ENCODE measurements at places on chromosomes 5 and 9.

DNA sequence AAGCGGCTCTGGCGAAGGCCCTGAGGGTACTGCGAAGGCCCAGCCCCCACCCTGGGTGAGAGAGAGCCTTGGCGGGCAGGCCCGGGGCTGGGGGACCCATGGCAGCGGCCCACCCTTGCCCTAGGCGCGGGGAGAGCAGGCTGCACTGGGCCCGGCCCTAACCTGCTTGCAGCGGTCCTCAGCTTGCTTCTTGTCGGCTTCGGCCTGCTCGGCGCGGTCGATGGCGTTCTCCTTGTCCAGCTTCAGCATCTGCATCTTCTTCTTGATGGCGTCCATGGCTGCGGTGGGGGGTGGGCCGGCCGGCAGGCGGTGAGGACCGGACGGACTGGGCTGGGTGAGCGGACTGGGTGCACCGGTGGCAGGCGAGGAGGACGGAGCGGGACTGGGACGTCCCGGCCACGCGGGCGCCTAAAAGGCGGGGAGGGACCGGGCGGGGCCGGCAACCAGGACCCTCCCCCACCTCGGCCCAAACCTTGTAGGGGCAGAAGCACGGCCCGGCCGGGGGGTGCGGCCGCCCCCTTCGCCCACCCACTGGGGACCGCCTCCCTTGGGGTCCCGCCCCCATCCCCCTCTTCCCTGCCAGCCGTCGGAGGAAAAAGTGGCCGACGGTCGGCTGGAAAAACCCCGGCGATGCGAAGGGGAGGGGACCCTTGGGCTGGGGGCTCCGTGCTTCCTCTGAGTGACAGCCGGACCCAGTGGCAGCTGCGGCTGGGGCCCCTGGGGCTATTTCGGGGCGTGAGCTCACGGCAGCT, at the start of gene TPM2:
Gene TPM2 (minus strand): TSS at position 384 of the 752 bp plus-strand sequence. CDS start 108 bp downstream, at position 276.
- DNase-seq = no peak

GRCh38 chr9:101162231-101162630, 133.7 kb downstream of the PLPPR1 start:
- DNase-seq = no peak

GRCh38 chr5:84249918-84250630, 134.6 kb downstream of the EDIL3 start:
- no peak for DNase-seq

GRCh38 chr9:33366979-33367480, 35.3 kb downstream of the AQP7 start:
- no peak for DNase-seq

GRCh38 chr5:151274666-151275065, 21.7 kb downstream of the GM2A start:
- no peak for DNase-seq

DNA sequence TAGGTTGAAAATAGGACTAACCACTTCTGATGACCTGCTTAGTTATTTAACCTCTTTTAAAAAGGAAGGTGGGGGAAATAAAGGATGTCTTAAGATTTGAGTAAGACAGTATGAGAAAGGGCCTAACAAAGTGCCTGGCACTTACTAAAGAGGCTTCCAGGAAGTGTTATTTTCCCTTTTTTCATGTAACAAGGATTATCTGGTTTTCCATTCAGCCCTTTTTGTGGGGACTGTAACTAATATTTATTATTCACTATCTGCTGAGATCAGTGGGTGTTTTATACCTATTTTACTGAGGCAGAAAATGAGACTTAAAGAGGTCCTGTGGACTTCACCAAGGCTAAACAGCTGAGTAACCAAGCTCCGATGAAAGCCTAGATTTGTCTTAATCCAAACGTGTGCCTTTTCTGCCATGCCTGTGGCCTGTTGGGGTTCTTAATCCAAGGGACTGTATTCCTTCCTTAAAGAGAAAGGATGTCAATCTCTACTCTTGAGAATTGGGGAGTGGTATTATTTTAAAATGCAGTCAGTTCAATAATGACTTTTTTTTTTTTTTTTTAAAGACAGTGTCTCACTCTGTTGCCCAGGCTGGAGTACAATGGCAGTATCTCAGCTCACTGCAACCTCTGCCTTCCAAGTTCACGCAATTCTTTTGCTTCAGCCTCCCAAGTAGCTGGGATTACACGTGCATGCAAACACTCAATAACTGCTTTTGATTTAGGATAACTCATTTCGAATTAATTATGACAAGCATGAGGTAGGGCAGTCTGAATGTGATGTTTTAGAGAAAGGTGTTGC, 6.5 kb downstream of the JMY start:
- no peak for DNase-seq

DNA sequence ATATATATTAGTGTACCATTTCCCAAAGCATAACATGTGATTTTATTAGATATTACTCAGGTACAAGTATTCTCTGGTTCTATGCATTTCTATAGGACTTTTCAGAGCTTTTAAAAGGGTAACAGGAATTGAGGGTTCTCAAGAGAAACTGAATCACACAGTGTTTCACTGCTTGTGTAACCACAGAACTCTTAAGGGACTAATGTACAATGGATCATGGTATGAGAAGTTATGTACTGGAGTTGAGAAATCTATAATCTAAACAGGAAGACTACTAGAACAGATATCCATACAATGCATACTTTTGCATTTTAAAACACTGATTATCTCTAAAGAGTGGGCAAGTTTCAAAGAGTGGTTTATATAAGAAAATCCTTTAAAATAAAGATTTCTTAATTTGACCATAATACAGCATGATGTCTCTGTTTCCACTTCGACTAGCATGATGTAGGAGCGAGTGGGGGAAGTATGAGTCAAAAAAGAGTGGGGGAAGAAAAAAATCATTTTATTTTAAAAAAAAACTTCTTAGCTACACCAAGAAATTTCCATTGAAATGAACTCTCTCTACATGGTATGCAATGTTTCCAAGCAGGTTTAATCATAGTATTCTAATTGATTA, 183.5 kb downstream of the RFX3 start:
- no peak for DNase-seq

DNA sequence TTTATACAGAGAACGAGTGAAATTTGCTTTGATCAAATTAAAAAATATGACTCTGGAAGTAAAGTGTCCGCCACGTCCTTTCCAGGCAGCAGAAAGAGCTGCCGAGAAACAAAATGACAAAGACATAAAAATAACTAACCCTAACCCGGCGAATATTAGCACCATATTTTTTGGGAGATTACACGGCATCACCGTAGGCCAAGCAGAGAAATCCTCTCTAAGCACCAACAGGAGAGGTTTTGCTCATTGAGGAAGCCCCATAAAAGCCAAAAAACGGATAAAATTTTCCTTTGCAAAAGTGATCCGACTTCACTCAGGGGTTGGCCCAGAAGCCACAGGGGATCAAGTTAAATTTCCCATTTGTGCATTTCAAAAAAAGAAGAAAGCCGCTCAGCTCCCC, 70.9 kb downstream of the PCDH1 start:
- no peak for DNase-seq

DNA sequence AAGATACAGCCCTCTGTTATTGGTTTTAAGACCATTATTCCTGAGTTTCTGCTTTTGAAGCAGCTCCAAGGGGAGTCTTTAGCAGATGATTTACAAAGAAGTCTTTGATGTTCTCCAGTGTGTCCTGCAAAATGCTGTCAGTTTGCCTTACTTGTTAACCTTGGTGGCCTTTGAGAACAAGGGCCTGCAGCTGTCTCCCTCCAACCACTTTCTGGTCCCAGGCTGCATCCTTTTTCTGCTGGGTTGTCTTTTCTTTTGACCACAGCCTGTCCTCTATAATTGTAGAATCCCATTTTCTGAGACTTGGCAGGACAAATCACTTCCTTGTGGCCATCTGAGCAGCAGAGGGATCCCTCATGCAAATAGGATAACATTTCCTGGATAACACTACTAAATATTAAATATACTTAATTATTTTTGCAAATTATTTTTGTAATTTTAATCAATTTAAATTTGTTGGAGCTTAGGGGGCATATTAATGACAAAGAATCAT, 281.4 kb downstream of the DMRT2 start:
- no peak for DNase-seq

DNA sequence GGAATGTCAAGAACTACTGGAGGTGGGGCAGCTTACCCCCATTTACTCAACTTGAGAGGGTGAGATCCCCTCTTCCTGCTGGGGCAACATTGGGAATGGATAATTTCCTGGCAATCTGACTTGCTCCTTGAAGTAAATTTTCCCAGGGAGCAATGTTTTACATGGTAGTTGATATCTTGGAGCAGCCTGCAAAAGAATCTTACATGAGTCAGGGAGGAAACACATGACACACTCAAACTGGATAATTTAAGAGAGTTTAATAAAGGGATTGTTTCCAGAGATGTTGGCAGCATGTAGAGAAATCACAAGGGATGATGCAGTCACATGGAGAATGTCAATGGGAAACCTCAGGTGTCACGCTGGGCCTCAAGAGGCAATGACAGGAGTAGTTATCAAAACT, 212.5 kb downstream of the GAS1 start:
- DNase-seq = no peak

DNA sequence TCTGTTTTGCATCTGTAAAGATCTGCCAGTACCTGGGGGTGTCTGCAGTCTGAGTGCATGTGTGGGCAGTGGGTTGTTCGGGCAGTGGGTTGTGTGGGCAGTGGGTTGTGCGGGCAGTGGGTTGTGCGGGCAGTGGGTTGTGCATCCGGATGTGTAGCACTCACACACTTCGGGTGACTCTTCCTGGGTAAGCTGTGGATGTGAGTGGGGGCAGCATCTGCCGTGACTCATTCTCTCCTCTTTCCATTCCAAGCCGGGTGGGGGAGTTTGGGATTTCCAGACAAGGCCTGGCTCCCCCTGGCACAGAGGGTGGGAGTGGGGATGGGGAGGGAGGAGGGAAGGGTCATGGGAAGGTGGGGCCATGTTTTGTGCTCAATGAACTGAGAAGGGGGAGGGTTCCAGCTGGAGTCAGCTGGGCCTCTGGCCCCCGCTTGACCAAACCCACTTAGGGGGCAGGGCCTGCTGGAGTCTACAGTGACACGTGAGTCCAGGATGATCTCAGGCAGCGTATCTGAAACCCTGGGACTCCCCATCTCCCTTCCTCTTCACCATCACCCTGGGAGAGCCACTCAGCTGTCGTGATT, 8.3 kb downstream of the CRB2 start:
- no peak for DNase-seq

DNA sequence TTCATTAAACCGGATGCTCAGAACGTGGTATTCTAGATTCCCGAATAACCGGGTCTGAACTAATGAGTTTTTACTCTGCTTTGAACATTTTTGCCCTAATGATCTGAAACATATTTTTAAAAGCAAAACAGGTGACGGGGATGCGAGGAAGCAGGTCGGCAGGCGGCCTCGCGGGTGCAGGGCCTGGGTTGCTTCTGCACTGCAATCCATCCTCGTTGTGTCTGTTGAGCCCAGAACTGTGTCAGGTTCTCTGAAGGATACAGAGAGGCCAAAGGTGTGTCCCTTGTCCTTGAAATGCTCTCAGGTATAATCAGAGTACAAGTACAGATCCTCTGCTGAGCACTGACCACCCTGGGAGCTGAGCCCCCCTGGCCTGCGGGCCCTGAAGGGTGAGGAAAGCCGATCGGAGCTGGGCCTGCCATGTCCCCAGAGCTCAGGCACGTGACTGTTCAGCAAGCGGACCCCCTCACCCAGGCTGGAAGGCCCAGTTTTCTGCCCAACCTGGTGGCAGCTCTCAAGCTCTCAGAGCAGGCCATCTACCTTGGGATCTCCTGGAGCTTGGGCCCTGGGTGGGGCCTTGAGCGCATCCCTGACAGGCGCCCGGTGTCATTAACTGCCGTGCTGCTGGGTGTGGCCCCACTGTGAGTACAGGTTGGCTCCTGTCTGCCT, 151.8 kb downstream of the OLFM1 start:
- DNase-seq = no peak

- no peak for DNase-seq
Observed at GRCh38 chr5:78974011-78974410, 11.1 kb downstream of the ARSB start.

DNA sequence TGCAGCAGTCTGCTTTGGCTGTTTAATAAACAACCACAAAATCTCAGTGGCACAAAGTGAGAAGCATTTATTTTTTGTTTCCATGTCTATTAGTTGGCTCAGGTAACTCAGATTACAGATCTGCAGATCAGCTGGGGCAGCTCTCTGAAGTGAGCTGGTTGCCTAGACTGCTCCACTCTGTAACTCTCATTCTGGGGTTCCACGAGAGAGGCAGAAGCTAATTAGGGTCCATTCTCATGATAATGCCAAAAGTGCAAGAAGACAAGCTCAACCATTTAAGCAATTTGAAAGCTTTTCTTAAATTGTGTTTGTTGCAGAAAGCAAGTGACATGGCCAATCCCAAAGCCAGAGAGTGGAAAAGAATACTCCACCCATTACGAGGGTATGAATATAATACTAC, 13.2 kb downstream of the MEIKIN start:
- no peak for DNase-seq

DNA sequence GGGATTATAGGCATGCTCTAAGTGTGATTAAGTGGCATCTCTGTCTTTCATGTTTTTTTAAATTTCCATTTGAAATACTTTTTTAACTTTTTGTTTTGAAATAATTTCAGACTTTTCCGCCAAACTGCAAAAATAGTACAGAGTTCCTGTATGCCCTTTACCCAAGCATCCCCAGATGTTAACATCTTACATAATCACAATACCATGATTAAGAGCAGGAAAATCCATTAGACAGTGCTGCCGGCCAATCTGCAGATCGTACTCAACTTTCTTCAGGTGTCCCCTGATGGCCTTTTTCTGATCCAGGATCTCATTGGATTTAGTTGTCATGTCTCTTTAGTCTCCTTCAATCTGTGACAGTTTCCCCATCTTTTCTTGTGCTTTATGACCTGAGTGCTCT, 49.0 kb downstream of the ERGIC1 start:
- no peak for DNase-seq

GRCh38 chr5:82717738-82718137, 359.5 kb downstream of the TMEM167A start:
- no peak for DNase-seq

DNA sequence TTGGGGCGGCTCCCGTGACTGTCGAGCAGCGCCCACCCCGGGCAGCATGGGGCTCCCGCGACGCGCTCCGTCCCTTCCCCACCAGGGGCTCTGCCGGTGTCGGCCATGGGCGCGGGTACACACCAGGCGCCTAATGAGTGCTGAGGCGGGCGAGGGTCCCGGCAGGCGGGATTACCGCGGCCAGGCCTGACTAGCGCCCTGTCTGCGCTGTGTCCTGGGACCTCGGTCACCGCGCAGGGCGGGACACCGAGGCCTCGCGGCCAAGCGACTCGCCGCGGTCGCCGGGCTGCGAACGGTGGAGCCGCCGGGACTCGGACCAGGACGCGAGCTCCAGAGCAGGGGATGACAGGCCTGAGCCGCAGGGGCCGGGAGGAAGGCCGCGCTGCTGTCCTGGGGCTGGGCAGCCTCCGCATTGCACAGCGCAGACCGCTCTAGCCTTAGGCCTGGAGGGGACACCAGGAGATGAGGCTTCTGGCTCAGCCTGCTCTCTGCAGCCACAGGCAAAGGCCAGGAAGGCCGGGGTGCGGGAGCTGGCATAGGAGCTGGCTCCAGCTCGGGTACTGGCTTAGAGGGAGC, 14.1 kb downstream of the LCN10 start:
- no peak for DNase-seq

Data from NCI-H2171 treated with DMSO at 0.1 percent for 48 hours (cell line).